ENCODE measurements at places on chromosomes 3 and 15.

- DNase-seq: no peak
These were observed 66.5 kb upstream of the BCL6 start for GRCh38 chr3:187811585-187812250.

GRCh38 chr3:22122567-22122966, 371.6 kb upstream of the ZNF385D start:
- no peak for DNase-seq

- no peak for DNase-seq
These were observed 358.2 kb downstream of the EDEM1 start for GRCh38 chr3:5545719-5546118.

GRCh38 chr3:55661141-55661540, 174.0 kb upstream of the WNT5A start:
- no peak for DNase-seq

DNA sequence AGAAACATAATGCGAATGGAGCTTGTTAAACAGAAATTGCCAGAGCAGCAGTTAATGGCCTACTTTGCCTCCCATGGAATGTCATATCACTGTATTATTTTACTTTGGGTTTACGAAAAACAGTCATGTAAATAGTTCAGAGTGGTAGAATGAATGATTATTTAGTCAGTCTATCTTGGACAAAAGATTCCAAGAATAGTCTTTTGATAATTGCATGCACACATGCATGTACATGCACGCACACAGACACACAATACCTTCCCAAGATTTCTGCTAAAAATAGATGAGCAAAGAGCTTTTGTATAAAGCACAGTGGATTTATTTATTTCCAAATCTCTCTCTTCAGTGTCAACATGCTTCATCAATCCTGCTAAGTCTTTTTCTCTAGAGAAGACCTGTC, 800.7 kb downstream of the DIPK2A start:
- no peak for DNase-seq

- no peak for DNase-seq
These were observed 130.3 kb upstream of the ZPLD1 start for GRCh38 chr3:102304550-102304949.

Measured in coronary artery (tissue), 2 donors.